Cardiac muscle cell (in vitro differentiated cells and primary cell): ENCODE measurements at places on chromosomes 2 and 18. TPM values are rescaled to one million over a fixed set of nuclear protein-coding genes. Genes with fewer than 3 reads are reported as not detected.

Gene PLEK
- total RNA-seq = not detected in 2 replicates

DNA sequence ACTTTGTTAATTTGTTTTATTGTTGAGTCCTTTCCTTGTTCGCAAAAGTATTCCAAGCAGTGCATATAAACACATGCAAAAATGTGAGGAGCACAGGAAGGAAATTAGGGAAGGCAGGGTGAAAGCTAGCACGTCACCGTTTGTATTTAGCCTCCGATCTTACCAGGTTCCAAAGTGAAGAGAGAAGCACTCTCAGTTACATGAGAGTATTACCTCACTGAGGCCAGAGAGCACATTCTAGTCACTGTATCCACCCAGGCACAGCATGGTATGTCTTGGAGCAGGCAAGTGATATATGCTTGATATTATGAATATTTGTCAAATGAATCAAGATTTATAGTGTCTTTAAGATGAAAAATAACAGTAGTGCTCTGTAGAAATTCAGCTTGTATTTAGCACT, 6.5 kb upstream of the TMEM182 start:
- no peak for DNase-seq

DNA sequence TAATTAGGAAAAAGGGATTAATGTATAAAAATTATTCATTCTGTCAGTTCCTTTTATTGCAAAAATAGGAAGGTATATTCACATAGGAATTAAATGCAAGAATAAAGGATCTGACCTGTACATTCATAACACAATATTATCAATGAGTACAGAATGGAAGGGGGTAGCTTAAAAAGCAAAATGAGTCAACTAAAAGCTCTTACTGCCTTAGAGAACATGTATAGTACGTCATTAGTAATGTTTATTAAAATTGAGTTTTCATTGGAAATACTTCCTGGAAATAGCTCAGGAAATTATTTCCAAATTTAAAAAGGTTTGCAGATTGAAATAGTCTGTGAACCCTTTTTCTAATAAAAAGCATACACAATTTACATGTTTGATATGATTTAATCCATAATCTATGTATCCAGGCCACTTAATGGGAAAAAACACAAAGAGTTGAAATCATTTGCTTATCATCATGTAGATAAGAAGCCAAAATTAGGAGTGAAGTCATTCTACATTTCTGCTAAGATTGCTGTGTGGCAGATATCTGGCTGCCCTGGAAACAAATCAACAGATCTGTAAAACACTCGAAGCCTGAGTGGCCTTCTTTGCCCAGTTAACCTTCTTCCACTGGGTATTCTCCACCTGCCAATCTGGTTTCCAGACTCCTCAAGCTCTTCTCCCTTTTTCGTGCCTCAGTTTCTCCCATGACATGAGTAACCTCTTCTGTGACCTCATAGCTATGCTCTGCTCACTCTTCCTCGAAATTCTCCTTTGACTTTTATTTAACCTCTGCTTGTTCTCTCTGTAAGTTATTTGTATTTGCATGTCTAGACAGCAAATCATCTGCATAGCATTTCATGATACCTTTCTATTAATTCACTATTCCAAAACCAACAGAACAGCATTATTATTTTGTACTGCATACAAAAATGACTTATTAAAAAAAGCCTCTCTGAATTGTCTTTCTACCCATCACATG, 181.2 kb upstream of the REV1 start:
- DNase-seq = peak; percentile 35

- DNase-seq = no peak
Measured at GRCh38 chr18:7786569-7786968, 219.5 kb downstream of the PTPRM start.

Gene NUP35
- total RNA-seq = 7.8 and 12.1 TPM in 2 replicates

DNA sequence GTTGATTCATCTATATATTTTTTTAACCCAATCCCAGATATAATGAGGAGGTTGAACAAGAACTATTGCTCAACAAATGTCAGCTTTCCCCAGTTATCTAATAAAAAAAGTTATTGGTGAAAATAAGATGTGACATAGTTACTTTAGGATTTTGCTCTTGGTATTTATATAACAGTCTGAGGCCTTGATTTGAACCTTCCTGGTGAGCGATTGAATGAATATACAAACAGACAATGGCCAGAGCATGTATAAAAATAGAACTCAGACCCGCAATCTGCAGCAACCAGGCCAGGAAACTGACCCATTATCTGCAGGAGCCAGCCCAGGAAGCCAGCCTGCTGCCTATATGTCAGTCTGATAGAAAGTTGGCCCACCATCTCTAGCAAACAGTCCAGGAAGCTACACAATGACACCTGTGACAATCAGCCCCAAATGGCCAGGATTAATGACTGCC, 81.6 kb downstream of the HS6ST1 start:
- no peak for DNase-seq
